PC-9 (cell line): ENCODE measurements at places on chromosomes 5 and 9.

GRCh38 chr5:153081385-153081784, 409.1 kb upstream of the GRIA1 start:
- H3K27ac ChIP-seq, result no peak overlapping the region
- H3K4me3 ChIP-seq, result no peak overlapping the region
- no peak for DNase-seq
- H3K27me3 ChIP-seq, result no peaks in the 10 kb centered on the region
- no peaks in the 10 kb centered on the region for H3K36me3 ChIP-seq

- no peaks in the 10 kb centered on the region for H3K36me3 ChIP-seq
- H3K27me3 ChIP-seq, result no peaks in the 10 kb centered on the region; the same call in 1 of the 2 replicates
- H3K27ac ChIP-seq, result no peak overlapping the region
Measured at GRCh38 chr9:121509180-121509579, 9.5 kb upstream of the GGTA1 start.

- peak within 1 kb of the TSS; percentile 92 for H3K27ac ChIP-seq
- no peaks in the 10 kb centered on the region for H3K27me3 ChIP-seq
- H3K4me3 ChIP-seq, result peak within 1 kb of the TSS; percentile 77
- DNase-seq, result peak; percentile 85
- no peaks in the 10 kb centered on the region for H3K36me3 ChIP-seq
Measured at GRCh38 chr5:145936401-145937131, at the start of gene SH3RF2. SH3RF2 (plus strand) TSS chr5:145936578; CDS start chr5:145937929, 1,351 bp downstream.

- no peak overlapping the region for H3K27ac ChIP-seq
- no peaks in the 10 kb centered on the region for H3K27me3 ChIP-seq
- H3K36me3 ChIP-seq, result no peaks in the 10 kb centered on the region
- DNase-seq, result no peak
- H3K4me3 ChIP-seq, result no peak overlapping the region
- H3K4me1 ChIP-seq, result peaks cover 13% of the 10 kb centered on the region; the same call in 1 of the 2 replicates
Measured at GRCh38 chr9:77464661-77465060, 183.5 kb downstream of the GNA14 start.

GRCh38 chr9:28624771-28625170, 1051.5 kb upstream of the C9orf72 start:
- no peak overlapping the region for H3K4me3 ChIP-seq
- no peaks in the 10 kb centered on the region for H3K27me3 ChIP-seq
- no peak overlapping the region for H3K27ac ChIP-seq

DNA sequence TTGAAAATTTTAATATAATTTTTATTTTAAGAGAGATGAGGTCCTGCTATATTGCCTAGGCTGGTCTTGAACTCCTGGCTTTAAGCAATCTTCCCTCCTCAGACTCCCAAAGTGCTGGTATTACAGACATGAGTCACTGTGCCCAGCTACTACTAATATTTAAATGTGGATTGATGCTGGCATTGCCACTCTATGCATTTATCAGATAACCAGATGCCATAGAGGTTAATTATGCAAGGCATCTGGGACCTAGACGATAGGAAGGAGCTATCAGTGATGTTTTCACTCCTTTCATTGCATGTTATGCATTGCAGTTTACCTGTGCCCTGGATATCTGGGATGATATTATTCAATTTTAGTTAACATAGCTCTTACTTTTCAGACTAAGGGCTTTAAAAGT, 127.0 kb downstream of the RPS23 start:
- DNase-seq, result no peak
- H3K27ac ChIP-seq, result no peak overlapping the region
- no peaks in the 10 kb centered on the region for H3K27me3 ChIP-seq
- H3K4me3 ChIP-seq, result no peak overlapping the region
- H3K4me1 ChIP-seq, result peaks cover 10% of the 10 kb centered on the region

GRCh38 chr5:156584871-156585270, 257.9 kb downstream of the SGCD start:
- H3K4me1 ChIP-seq, result no peaks in the 10 kb centered on the region
- H3K36me3 ChIP-seq, result no peaks in the 10 kb centered on the region
- H3K27me3 ChIP-seq, result no peaks in the 10 kb centered on the region
- no peak overlapping the region for H3K4me3 ChIP-seq

DNA sequence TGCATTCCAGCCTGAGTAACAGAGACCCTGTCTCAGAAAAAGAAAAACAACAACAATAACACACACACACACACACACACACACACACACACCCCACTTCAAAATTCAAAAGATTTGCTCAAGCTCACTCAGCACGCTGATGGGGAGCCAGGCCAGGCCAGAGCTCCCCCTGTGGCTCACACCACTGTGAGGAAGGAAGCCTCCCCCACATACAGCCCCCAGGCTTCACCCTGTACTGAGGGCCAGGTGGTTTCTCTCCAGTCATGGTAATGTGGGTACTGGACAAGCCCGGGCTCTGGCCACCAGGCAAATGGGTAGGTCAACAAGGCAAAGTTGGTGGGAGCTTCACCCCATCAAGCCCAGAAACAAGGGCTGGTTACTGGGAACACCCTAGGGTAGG, 19.0 kb downstream of the ATOX1 start:
- H3K4me3 ChIP-seq, result no peak overlapping the region
- H3K27ac ChIP-seq, result no peak overlapping the region
- no peaks in the 10 kb centered on the region for H3K27me3 ChIP-seq
- peaks cover 24% of the 10 kb centered on the region for H3K4me1 ChIP-seq
- H3K36me3 ChIP-seq, result peaks cover 19% of the 10 kb centered on the region; the same call in 1 of the 2 replicates
